Large intestine (tissue), 12 donors: ENCODE measurements at places on chromosomes 12 and 14. TPM values are rescaled to one million over a fixed set of nuclear protein-coding genes. Genes with fewer than 3 reads are reported as not detected.

TIMELESS gene
- polyA plus RNA-seq: 21.4 TPM

KLHL33 gene
- polyA plus RNA-seq: 0.64 TPM

CCNT1 gene
- polyA plus RNA-seq: 20.8 TPM

KRT85 gene
- 0.03 TPM for polyA plus RNA-seq

POLR3B gene
- 6.5 TPM for polyA plus RNA-seq

FGD4 gene
- polyA plus RNA-seq: 18.8 TPM

PLA2G1B gene
- polyA plus RNA-seq: 0.79 TPM

CSAD gene
- 60.0 TPM for polyA plus RNA-seq

KCNMB4 gene
- polyA plus RNA-seq: 2.9 TPM

PHETA1 gene
- 85.8 TPM for polyA plus RNA-seq
